ENCODE measurements at places on chromosomes 7 and 10. TPM values are rescaled to one million over a fixed set of nuclear protein-coding genes. Genes with fewer than 3 reads are reported as not detected.
A peak's percentile ranks its signal among the peaks of the same experiment; 100 is the strongest.

Gene TFEC
- not detected for total RNA-seq

Gene NRAP
- total RNA-seq, result not detected

Gene GARIN1A
- total RNA-seq, result not detected

Gene LEP
- not detected for total RNA-seq

Gene SNCG
- not detected for total RNA-seq

Gene GPR85
- total RNA-seq, result not detected

Gene AVPI1
- total RNA-seq, result 39.8 TPM

Gene DNAJC30
- total RNA-seq, result 3.3 TPM

DNA sequence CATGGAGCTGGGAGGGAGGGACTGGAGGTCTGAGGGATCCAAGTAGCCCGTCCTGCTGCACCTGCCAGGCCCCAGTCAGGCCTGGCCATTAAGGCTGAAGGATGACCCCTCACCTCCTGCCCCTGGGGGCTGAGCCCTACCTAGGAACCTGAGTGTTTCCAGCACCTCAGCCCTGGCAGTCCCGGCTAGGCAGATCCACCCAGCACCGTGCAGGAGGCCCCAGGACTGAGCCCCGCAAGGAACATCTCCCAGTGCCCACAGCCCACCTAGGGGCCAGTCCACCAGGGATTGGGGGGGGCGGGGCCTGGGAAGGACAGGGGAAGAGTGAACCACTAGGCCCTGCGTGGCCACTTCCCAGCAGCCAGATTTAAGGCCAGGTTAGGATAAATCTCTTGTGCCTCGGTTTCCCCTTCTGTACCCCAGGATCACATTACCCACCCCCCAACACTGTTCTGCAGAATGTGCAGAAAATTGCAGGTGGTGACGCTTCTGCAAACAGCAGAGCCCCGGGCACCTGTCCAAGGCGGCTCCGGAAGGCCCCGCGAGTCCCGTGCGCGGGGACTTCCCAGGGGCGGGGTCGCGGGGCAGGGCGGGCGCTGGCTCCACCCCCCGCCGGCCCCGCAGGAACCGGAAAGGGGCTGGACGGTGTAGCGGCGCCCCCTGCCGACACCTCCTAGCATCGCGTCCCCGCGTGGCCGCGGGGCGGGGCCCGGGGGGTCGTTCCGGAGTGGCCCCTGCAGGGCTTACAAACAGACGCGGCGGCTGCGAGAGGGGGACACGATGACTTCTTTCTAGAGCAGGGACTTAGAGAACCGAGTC lies 55.9 kb downstream of the PWWP2B start:
- DNase-seq, result peak; percentile 49
- no peaks in the 10 kb centered on the region for H3K27me3 ChIP-seq
- peak overlapping the region; percentile 51 for H3K4me3 ChIP-seq
- no peak overlapping the region for H3K27ac ChIP-seq
- peaks cover 72% of the 10 kb centered on the region for H3K4me1 ChIP-seq
- no peaks in the 10 kb centered on the region for H3K36me3 ChIP-seq

- peaks cover 21% of the 10 kb centered on the region for H3K4me1 ChIP-seq
- H3K4me3 ChIP-seq, result peak overlapping the region; percentile 73
- DNase-seq, result no peak
Measured at GRCh38 chr7:25180946-25181345, 47.3 kb downstream of the NPVF start.

GRCh38 chr10:46523119-46523961 lies 33.1 kb downstream of the GPRIN2 start:
- no peak overlapping the region for H3K27ac ChIP-seq
- peaks cover 12% of the 10 kb centered on the region for H3K4me1 ChIP-seq
- no peak overlapping the region for H3K4me3 ChIP-seq
- H3K27me3 ChIP-seq, result peaks cover 15% of the 10 kb centered on the region

GRCh38 chr10:47254611-47255010 lies 45.4 kb upstream of the GDF10 start:
- no peaks in the 10 kb centered on the region for H3K4me1 ChIP-seq
- H3K4me3 ChIP-seq, result no peak overlapping the region
- DNase-seq, result no peak
- H3K27ac ChIP-seq, result no peak overlapping the region

DNA sequence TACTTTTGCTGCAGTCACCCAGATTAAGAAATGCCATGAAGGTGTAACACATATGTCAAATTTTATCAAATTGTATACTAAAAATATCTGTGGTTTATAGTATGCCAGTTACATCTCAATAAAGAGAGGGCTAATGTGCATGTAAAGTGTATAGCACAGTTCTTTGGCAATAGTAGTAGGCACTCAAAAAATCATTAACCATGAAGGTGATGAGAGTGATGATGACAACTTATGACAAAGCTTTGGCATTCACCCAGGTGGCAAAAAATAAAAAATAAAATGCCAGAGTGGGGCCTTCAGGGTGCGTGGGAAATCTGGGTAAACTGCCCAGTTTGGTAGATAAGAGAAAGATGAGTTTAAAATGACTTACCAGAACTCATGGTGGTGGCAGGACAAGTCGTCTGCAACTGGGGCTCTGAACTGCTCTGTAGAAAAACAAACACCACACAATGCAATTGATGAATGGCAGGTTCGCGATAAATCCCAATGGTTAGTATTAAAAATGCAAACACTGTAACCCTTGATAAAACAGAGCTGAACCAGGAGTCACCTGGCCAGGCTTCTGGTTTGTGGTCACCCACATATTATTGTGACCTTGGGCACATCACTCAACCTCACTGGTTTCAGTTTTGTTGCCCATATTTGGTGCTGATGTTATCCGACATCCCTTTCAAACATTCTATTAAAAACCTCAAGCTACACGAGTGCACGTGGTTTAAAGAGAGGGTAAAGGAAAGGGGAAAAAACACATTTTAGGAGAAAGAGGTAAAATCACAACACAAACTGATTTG lies 120.2 kb downstream of the SORBS1 start:
- H3K36me3 ChIP-seq, result peaks cover 12% of the 10 kb centered on the region
- peak; percentile 43 for DNase-seq
- H3K27ac ChIP-seq, result no peak overlapping the region

DNA sequence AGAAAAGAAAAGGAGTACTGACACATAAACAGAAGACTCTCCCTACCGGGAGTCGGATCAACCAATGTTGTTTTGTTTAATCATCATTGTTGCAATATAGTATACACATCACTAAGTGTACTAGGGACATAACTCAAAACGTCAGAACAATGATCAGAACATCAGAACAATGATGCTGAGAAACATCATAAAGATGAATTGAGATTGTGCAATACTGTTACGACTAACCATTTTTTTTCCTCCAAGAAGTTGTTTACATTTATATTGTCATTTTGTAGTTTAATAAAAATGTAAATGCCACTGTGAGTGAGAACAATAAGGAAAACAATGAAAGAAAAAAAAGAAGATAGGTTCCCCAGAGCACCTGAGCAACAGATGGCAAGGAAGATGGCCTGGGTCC lies 663.1 kb upstream of the PCDH15 start:
- H3K36me3 ChIP-seq, result no peaks in the 10 kb centered on the region
- no peak overlapping the region for H3K27ac ChIP-seq
- no peaks in the 10 kb centered on the region for H3K27me3 ChIP-seq
- no peaks in the 10 kb centered on the region for H3K4me1 ChIP-seq

DNA sequence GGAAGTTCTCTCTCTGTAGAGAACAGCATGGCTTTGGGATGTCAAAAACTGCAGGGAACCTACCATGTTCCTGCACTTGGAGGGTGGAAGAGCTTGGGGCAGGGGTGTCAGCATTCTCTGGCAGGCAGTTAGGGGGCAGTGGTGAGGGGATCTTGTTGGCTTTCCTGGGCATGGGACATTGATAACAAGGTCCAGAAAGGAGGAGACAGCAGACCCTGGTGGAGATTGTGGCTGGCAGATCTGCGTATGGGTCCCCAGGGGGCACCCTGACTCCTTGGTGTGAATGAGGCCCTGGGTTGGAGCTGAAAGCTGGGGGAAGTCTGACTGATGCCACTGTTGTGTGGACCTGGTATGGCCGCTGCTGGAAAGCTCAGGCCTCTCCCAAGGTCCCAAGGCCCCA lies 22.9 kb upstream of the CAMK2B start:
- H3K27me3 ChIP-seq, result no peaks in the 10 kb centered on the region
- H3K36me3 ChIP-seq, result no peaks in the 10 kb centered on the region
- H3K27ac ChIP-seq, result no peak overlapping the region
- peak; percentile 51 for DNase-seq
- no peaks in the 10 kb centered on the region for H3K4me1 ChIP-seq
- H3K4me3 ChIP-seq, result no peak overlapping the region

GRCh38 chr7:70229242-70229641 lies 631.0 kb downstream of the AUTS2 start:
- no peaks in the 10 kb centered on the region for H3K36me3 ChIP-seq
- no peaks in the 10 kb centered on the region for H3K27me3 ChIP-seq
- no peak overlapping the region for H3K4me3 ChIP-seq
- DNase-seq, result no peak

GRCh38 chr7:77531038-77531437 lies 6.1 kb upstream of the PTPN12 start:
- no peak overlapping the region for H3K4me3 ChIP-seq
- H3K36me3 ChIP-seq, result no peaks in the 10 kb centered on the region
- no peak for DNase-seq
- no peak overlapping the region for H3K27ac ChIP-seq
- H3K27me3 ChIP-seq, result no peaks in the 10 kb centered on the region

GRCh38 chr7:124914298-124914697 lies 15.3 kb downstream of the POT1 start:
- no peak overlapping the region for H3K27ac ChIP-seq
- H3K27me3 ChIP-seq, result no peaks in the 10 kb centered on the region
- H3K36me3 ChIP-seq, result no peaks in the 10 kb centered on the region
- no peaks in the 10 kb centered on the region for H3K4me1 ChIP-seq
- H3K4me3 ChIP-seq, result no peak overlapping the region

DNA sequence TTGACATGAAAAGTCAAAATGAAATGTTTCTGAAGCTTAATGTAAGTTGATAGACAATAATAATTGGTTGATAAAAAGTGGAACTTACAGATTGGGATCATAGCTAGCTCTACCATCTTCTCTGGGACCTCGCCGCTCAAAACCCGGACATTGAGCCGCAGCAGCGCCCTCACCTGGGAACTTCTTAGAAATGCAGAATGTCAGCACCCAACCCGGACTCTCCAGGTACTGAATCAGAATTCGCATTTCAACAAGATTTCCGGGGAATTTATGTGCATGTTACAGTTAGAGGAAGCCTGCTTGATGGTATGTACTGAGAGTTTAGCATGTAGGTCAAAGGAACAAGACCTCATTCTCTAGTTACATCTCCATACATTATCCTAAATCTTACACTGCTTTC lies 36.7 kb upstream of the ABLIM1 start:
- DNase-seq, result peak; percentile 35
- no peaks in the 10 kb centered on the region for H3K4me1 ChIP-seq
- no peak overlapping the region for H3K27ac ChIP-seq
- no peaks in the 10 kb centered on the region for H3K36me3 ChIP-seq

GRCh38 chr7:74443543-74444247 lies 10.0 kb upstream of the GTF2IRD1 start:
- H3K4me3 ChIP-seq, result no peak overlapping the region
- H3K36me3 ChIP-seq, result no peaks in the 10 kb centered on the region
- peaks cover 36% of the 10 kb centered on the region for H3K4me1 ChIP-seq

- DNase-seq, result no peak
- H3K4me1 ChIP-seq, result no peaks in the 10 kb centered on the region
- no peak overlapping the region for H3K4me3 ChIP-seq
- no peaks in the 10 kb centered on the region for H3K27me3 ChIP-seq
- H3K27ac ChIP-seq, result no peak overlapping the region
- no peaks in the 10 kb centered on the region for H3K36me3 ChIP-seq
Measured at GRCh38 chr10:110056822-110057221, 49.0 kb downstream of the ADD3 start.
